ENCODE measurements at places on chromosomes 7 and 10.

- DNase-seq: no peak
Observed at GRCh38 chr10:31153692-31154091, 122.0 kb upstream of the ZNF438 start.

DNA sequence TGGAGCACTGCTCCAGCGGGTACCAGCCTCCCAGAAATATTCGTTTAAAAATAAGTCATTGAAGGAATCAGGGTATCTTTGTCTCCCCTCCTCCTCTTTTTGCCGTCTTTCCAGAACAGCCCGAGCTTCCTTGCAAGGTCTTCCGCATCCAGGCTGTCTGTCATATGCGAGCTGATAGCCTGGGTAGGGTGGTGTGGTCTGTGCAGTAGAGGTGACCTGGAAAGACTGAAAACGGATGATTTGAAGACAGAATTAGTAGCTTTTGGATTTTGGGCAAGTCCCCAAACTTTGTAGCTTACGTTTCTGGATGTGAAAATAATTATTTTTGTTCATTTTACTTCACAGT lies 480 bp downstream of the VPS50 start:
- no peak for DNase-seq

DNA sequence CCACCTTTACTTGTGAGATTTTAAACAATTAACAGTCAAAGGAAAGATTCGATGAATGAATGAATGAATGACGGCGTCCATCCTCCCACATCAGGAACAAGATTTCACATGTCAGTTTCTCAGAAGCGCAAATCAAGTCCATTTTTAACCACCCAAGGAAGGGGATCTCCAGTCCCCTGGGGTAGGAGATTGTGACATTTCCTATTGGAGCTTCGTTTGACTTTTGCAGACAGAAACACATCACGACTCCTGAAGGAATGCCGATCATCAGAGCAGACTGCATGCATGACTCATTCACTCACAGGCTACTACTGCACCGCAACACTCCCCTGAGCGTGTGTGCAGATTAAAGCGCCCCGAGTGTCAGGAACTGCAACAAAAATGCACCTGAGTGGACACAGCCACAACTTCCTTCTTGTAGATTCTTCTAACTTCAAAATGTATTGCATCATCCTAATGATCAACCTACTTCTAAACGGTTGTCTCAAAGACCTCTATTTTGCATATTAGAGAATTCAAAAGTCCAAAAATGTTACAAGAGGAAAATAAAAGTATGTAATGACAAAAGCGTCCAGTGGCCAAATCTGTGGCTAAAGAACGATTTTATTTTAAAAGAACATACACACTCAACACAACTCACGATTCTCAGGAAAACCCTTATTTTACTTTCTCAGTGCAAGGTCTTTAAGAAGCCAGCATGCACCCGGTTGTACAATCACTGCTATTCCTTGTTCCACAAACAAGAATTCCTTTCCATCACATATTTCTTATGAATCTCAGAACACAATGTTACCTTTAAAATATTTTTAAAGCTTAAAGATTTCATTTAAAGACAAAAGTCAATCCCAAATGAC lies 172.6 kb downstream of the FAM107B start:
- DNase-seq: no peak

GRCh38 chr10:42552188-42553063 lies 85.9 kb downstream of the ZNF33B start:
- peak; percentile 78 for DNase-seq

GRCh38 chr10:127874671-127875448 lies 17.9 kb downstream of the CLRN3 start:
- DNase-seq: no peak

DNA sequence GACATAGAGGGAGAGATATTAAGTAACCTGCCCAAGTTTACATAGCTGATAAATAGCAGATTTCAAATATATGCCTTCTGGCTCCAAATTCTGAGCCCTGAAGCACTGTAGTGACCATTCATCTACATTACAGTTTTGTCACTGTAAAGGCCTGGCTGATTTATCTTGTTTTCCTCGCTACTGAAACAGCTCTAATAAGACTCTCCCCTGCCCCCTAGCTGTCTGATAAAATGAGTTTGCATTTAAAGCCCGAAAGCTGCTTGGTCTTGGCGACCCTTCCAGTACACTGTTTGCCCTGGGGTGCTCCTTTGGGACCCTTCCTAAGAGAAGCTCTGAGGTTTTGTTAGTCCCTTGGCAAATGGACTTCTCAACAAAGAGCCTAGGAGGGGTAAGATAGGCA lies 59.7 kb upstream of the RAB11FIP2 start:
- DNase-seq: no peak

GRCh38 chr7:69598487-69599285 lies 411 bp downstream of the AUTS2 start:
- DNase-seq: no peak

DNA sequence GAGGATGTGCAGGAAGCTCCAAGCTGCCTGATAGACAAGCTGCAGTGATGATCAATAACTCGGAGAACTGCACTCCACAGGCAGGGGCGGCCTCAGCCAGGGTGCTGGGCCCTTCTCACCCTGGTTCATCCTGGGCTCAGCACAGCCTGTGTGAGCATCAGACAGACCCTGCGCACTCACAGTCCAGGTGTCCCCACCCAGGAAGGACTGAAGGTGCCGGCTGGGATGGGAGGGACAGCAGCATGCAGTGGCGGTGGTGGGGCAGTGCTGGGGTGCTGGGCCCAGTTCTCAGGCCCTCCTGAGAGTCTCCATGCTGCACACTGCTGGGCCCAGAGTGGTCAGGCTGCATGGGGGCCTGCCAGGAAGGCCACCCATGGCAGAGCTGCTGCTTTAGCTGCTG lies 74.1 kb downstream of the ITIH5 start:
- no peak for DNase-seq

GRCh38 chr10:132945894-132946255 lies 3.5 kb upstream of the CFAP46 start:
- no peak for DNase-seq

DNA sequence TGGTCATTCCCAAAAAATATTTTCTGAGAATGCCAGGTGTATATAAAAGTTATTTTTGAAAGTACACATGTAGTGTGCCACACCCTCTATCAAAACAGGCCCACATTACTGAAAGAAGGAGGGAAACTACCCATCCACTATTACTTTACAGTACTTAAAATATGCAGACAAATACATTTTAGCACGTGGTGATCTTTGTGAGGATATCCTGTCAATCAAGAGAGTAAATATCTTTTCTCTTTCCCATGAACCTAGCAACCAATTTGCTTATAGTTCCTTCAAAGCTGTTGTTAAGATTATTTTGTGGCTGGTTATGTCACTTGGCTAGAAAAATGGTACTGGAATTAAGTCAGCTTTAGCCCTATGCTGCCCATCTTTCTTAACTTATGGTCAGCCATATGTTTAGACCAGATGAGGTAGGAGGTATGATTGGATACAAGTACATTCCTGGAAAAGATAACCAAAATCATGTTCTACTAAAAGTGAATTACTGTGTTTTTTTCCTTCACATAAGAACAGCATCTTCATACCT lies 70.1 kb downstream of the AUTS2 start:
- peak; percentile 45 for DNase-seq

DNA sequence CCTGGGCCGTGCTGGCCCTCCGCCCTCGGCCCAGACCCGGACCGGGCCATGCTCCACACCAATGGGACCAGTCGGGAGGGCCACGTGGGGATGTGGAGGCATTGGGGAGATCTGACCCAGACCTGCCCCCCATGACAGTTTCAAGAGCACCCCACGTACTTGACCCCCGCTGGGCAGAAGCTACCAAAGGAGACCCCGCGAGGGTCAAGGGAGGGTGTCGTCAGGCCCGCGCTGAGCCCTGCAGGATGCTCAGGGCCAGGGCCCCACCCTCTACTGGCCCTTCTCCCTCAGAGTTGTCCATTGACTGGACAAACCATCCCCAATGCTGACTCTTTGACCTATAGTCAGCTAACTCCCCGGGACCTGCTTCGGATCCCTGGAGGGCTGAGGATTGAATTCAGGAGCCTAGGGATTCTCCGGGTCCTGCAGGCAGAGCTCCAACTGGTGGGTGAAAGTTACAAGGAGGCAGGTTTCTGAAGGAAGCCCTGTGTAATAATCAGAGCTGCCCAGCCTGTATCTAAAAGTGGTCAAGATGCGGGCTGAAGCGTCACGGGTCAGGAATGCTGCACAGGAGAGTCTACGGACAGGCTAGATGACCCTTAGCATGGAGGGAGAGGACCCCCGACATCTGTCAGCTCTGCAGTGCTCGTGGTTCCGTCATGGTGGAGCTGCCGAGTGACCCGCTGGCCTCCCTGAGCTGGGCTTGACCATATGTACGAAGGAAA lies 498 bp upstream of the CALHM2 start:
- DNase-seq: no peak

DNA sequence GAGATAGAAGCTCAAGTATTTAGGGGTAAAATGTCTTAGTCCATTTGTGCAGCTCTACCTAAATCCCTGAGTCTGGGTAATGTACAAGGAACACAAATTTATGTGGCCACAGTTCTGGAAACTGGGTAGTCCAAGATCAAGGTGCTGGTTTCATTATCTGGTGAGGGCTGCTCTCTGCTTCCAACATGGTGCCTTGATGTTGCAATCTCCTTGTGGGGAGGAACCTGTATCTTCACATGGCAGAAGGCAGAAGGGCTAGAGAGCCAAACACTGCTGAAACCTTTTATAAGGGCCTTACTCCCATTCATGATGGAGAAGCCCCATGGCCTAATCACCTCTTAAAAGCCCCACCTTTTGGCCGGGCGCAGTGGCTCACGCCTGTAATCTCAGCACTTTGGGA lies 8.7 kb upstream of the BAZ1B start:
- no peak for DNase-seq

DNA sequence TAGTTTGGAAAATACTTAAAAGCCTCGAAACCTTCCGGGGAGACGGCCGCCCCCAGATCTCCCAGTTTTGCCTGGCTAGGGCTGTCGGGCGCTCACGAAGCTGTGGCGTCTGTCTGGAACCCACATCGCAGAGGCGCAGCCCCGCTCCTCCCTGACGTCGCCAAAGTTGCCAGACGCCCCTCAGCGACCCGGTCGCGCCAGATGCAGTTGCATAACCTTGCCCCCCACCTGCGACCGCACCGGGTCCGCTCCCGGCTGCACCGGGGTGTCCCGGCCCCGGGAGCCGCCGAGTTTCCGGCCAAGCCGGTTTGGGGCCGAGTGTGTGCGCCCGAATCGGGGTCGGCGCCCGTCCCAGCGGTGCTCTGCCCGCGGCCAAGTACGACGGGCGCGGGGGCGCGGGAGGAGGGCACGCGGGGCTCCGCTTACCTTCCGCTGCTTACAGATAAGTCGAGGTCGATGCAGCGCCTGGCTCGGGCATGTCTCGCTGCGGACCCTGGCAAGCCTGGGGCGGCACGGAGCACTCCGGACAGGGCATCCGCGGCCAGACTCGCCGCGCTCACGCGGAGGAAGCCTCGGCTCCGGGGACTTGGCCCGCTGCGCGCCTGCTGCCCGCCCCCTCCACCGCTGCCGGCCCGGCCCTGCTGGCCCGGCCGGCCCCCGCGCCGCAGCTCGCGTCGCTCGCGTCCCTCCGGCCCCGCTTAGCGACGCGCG lies 665 bp downstream of the INSYN2A start:
- peak; percentile 11 for DNase-seq

- DNase-seq: no peak
Observed at GRCh38 chr7:25572423-25572822, 344.1 kb upstream of the NPVF start.

DNA sequence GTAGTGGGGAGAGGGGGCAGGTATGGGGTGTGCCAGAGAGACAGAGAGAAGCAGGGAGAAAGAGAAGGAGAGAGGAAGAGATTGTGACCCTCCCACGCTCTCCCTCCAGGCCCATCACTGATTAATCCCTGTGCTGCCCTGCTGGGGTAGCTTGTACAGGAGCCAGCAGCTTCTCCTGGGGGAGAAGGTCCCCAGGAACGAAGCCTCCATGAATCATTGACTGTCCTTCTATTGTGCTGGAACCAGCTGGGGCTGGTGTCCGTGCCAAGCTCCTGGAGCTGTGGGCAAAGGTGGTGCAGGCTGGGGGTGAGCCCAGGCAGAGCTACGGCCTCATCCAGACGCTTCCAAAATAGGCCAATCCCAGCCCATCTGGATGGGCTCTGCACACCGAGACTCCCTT lies 20.9 kb downstream of the AQP1 start:
- DNase-seq: no peak

DNA sequence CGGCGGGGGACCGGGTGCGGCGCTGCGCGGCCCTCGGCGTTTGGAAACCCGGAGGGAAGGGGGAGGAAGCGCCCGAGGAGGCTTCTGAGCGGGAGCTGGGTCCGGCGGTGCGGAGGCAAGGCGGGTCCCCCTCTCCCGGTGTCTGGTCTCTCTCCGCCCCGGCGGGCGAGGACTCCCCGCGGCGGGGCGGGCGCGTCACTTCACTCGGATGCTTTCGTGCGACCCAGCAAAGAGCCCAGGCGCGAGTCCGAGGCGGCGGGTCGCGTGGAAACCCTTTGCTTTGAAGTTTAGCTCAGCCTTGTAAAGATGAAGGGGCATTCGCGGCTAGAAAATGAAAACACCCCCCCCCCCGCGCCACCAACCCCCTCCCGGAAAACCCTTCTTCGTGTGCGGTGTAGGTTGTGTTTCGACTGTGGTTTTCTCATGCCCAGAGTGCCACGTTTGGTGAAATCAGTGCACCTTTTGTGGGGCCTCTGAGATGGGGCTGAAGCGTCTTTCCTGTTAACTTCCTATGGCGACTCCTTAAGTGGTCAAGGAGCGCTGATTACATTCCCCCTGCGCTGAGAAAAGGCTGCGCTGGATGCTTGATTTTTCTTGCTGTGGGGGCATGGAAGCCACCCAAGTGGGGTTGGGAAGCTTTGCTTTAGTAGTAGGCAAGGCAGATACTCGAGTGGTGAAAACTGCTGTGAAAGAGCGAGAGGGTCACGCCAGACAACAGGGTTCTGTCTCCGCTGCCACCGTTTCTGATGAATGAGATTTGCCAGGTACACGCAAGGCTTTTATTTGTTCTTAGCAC lies 876 bp downstream of the GNAI1 start:
- DNase-seq: peak; percentile 58

GRCh38 chr10:73167458-73167782 lies 388 bp downstream of the ECD start:
- no peak for DNase-seq

DNA sequence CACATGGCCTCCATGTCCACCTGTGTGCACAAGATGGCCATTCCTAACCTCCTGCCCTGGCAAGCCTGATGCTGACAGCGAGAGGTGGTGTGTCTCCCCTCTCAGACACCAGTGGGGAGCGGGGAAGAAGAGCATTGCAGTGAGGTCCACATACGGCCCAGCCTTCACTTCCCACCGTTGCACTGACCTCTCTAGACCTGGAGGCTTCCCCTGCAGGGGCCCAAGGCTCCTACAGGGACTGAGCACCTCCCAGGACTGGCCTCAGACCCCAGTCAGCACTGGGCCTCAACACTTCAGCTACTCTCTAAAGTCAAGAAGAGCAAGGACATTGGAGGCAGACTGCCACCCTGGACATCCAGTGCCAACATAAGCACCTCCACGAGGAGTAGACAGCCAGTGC lies 15.9 kb downstream of the STK32C start:
- DNase-seq: no peak

All from NCI-H524 (cell line).